GM10248 (cell line): ENCODE measurements at places on chromosomes 4 and X.

DNA sequence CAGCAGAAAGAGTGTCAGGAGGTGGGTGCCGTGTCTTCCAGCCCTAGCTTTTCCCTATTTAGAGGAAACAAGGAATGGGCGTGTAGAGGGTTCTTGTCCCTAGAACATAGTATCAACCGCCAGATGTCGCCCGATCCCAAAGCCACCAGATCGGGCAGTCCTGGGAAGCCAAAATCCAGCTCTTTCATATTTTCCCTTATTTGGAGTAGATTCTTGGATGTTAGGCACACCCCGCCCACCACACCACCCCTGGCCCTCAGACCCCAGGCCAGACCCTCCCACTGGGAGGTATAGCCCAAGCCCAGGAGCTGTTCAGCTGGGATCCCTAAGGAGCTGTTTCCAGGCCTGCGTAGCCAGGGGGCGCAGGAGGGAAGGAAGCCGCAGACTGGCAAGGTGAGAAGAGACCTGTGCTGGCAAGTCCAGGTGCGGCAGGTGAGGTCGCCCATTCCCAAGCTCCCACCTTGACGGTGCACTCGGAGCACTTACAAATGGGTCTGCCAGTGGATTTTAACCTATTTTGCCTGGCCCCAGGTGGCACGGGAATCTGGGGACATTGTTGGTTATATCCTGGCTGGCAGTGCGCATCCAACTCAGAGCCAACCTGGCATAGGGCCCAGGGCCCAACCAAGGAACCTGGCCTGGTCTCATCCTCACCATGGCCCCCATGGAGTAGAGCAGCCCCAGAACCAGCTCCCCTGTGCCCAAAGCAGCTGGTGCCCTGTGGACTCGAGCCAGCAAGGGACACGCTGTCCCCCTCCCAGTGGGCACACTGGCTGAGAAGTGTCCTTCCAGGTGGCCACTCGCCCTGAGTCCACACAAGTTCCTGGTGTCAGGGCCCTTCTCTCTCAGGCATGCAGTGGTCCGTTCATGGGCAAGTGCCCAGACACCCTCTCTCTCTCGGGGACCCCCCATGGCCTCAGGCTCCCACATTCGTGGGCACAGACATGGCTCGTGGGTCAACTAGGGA lies 811 bp downstream of the FLNA start:
- no peak for DNase-seq

GRCh38 chr4:76488888-76489685 lies 54.1 kb downstream of the SHROOM3 start:
- DNase-seq, result no peak

DNA sequence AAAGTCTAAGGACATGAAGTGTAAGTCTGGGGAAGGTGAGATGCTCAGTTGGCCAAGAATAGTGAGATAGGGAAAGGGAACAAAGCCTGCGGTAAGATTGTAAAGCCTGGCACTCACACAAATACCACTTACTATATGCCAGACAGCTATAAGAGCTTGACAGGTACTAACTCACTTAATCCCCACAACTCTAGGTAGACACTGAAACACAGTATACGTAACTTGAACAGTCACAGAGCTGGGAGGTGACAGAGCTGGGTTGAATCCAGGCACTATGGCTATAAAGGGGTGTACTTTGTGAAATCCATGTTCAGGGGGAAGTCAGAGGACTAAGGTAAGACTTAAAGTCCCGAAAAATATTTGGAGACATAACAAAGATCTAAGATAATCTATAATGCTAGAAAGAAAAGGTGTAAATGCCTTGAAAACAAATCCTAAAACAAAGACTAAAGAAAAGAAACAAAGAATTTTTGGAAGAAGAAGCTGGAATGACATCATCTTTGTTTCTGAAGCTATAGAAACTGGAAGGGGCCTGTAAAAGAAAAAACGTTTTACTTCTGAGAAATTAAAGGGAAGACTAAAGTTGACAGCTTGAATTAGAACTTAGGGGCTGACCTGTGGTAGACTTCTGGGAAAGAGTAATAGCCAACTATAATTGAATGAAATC lies 172.5 kb downstream of the PPP3CA start:
- no peak for DNase-seq

GRCh38 chr4:148053298-148054003 lies 321.6 kb downstream of the ARHGAP10 start:
- DNase-seq, result no peak

GRCh38 chr4:15381806-15382338 lies 46.0 kb upstream of the C1QTNF7 start:
- no peak for DNase-seq
